ENCODE measurements at places on chromosomes 7 and 10.

GRCh38 chr10:99534939-99535763 lies 2.4 kb downstream of the NKX2-3 start:
- DNase-seq, result no peak

GRCh38 chr10:57993302-57993701 lies 274.4 kb downstream of the IPMK start:
- DNase-seq, result no peak

DNA sequence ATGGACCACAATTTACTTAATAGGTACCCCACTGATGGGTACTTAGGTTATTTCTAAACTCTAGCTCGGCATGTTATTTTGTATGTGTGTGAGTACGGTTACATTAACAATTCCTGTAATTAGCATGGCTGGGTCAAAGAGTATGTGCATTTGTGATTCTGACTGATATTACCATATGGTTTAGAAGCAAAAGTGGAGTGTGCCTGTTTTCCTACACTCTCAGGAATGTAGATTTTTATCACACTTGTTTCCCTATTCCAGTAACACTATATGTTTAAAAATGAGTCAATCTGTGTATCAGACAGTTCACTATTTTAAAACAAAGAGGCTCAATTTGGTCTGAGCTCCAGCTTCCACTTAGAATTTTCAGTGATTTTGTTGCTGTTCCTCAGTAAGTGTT lies 44.6 kb upstream of the GSDME start:
- no peak for DNase-seq

- DNase-seq, result no peak
Observed at GRCh38 chr7:42198296-42198695, 38.7 kb downstream of the GLI3 start.

DNA sequence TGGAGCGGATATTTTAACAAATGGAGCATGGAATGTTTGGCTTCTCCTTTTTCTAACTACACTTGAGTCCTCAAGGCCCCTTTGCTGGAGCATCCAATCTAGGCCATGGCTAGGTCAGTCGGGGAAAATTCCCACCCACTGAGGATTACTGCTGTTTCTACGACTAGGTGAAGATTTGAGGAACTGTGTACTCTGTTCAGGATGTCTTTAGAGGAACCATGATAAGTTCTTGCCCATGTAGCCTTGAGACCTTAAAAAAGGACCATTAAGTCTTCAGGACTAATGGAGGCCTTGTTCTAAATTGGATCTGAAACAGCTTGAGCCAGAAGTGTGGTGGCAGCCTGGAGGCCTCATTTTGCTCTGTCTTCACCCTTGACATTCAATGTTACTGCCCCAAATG lies 6.2 kb downstream of the AGK start:
- no peak for DNase-seq

GRCh38 chr7:2266911-2267310 lies 24.9 kb downstream of the NUDT1 start:
- no peak for DNase-seq

DNA sequence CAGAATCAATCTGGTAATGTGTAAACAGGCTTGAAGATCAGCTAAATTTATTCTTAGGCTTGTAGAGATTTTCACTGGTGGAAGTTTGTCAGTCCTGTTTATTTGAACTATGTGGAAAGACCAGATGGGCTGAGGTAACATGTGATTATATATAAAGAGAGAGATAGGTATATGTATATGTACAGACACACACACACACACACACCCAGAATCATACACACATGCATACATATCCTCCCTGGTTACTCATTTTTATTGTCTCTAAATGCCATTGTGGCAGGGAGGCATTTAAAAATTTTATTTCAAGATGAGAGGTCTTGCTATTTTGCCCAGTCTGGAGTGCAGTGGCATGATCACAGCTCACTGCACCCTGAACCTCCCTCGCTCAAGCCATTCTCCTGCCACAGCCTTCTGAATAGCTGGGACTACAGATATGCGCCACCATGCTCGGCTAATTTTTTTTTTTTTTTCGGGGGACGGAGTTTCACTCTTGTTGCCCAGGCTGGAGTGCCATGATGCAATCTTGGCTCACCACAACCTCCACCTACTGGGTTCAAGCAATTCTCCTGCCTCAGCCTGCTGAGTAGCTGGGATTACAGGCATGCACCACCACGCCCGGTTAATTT lies 78.1 kb upstream of the CYTH3 start:
- DNase-seq, result no peak

- DNase-seq, result no peak
Observed at GRCh38 chr7:128961030-128961659, 23.4 kb downstream of the IRF5 start.

DNA sequence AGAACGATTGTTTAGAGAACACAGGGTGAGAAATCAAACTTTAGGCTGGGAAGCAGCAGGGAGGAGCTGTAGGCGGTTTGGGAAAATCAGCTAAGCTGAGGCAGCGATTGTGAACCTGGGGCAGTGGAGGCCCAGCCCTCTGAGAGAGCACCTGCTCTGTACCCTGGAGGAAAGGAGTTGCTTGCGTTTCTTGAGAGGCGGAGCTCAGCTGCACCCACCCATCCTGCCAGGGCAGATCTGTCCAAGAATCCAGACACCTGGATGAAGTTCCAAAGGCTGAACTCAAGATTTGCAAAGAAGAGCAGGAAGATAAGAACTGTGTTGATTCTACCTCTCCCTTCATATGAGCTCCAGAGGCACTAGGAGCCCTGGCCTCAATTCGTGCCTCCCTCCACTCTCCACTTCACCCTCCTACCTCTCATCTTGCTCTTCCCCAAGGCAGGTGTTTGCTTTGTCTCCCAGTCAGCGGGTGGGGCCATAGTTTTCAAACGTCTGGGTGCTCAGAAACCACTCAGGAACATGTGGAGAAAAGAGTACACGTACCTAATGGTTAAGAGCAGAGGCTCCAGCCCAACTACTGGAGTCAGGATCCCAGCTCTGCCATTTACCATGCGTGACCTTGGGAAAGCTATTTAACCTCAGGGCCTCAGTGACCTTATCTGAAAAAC lies 21.5 kb upstream of the TMEM213 start:
- no peak for DNase-seq

DNA sequence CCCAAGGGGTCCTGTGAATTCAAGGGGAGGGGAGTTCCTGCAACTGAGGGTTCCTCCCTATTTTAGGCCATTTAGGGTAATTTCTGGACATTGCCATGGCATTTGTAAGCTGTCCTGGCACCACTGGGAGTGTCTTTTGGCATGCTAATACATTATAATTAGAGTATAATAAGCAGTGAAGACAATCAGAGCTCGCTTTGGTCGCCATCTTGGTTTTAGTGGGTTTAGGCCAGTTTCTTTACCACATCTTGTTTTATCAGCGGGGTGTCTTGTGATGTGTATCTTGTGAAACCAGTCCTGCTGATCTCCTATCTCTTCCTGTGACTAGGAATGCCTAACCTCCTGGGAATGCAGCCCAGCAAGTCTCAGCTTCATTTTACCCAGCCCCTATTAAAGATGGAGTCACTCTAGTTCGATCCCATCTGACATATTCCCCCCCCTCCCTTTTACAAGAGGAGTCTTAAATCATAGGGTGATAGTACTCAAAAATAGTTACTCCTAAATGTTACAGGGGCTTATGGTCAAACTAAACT lies 43.2 kb downstream of the SVOPL start:
- DNase-seq, result no peak

GRCh38 chr10:6221971-6222751 lies 19.4 kb downstream of the PFKFB3 start:
- no peak for DNase-seq

- DNase-seq, result peak; percentile 49
Observed at GRCh38 chr7:5677538-5678294, 103.7 kb downstream of the RNF216 start.

- DNase-seq, result no peak
Observed at GRCh38 chr7:107711301-107711700, 32.6 kb upstream of the CBLL1 start.

GRCh38 chr7:141043616-141044015 lies 28.9 kb upstream of the MRPS33 start:
- DNase-seq, result no peak

GRCh38 chr7:142863891-142864685 lies 9.2 kb downstream of the EPHB6 start:
- DNase-seq, result no peak

GRCh38 chr7:22726907-22727713 lies at the start of gene IL6:
IL6 (plus strand) TSS chr7:22727200; CDS start chr7:22727263, 63 bp downstream.
- peak; percentile 21 for DNase-seq

- DNase-seq, result no peak
Observed at GRCh38 chr10:113047151-113047550, 97.1 kb downstream of the TCF7L2 start.

DNA sequence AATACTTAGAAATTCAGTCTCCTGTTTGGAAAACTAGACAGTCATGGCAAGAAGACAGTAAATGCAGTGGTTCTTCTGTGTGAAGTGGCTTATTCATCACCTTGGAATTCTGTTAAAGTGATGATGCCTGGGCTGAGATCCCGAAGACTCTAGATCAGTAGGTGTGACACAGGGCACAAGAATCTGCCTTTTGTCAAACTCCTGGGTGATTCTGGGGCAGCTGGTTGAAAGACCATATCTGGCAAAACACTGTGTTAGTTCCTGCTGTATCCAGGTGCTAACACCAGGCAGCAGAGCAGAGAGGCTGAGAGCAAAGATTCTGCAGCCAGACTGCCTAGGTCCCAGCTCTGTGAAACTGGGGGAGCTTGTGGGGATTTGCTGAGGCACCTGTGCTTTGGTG lies 26.5 kb downstream of the MRC1 start:
- no peak for DNase-seq
